GM12878 (cell line): ENCODE measurements at places on chromosomes 7 and 10. TPM values are rescaled to one million over a fixed set of nuclear protein-coding genes. Genes with fewer than 3 reads are reported as not detected.
A peak's percentile ranks its signal among the peaks of the same experiment; 100 is the strongest.

Gene EN2
- polyA plus RNA-seq = not detected in 2 replicates

Gene CHCHD3
- 174 and 190 TPM in 2 replicates for polyA plus RNA-seq

Gene RFC2
- 141 and 145 TPM in 2 replicates for polyA plus RNA-seq

Gene TMEM178B
- 0.13 TPM in 1 of 2 replicates, not detected in the other for polyA plus RNA-seq

Gene CCDC136
- 0.94 and 1.2 TPM in 2 replicates for polyA plus RNA-seq

Gene GNGT1
- polyA plus RNA-seq = not detected in 2 replicates

- no peak overlapping the region for H3K27ac ChIP-seq
- no peaks in the 10 kb centered on the region for H3K27me3 ChIP-seq
- no peak overlapping the region for H3K4me3 ChIP-seq
- H3K36me3 ChIP-seq = no peaks in the 10 kb centered on the region
- DNase-seq = no peak
- H3K4me1 ChIP-seq = no peaks in the 10 kb centered on the region
Measured at GRCh38 chr10:105981679-105982078, 1182.8 kb downstream of the SORCS1 start.

GRCh38 chr7:75931680-75932079, 16.7 kb downstream of the POR start:
- no peaks in the 10 kb centered on the region; the same call in 1 of the 2 replicates for H3K36me3 ChIP-seq
- H3K4me3 ChIP-seq = no peak overlapping the region
- no peak overlapping the region for H3K27ac ChIP-seq
- no peak for DNase-seq
- H3K27me3 ChIP-seq = no peaks in the 10 kb centered on the region

- peak overlapping the region; percentile 66 for H3K4me3 ChIP-seq
- peaks cover 4% of the 10 kb centered on the region; the same call in 1 of the 2 replicates for H3K27me3 ChIP-seq
- H3K27ac ChIP-seq = no peak overlapping the region; the same call in none of the 2 replicates
- H3K36me3 ChIP-seq = no peaks in the 10 kb centered on the region
Measured at GRCh38 chr7:120856621-120857352, 1.2 kb downstream of the TSPAN12 start.

- no peaks in the 10 kb centered on the region for H3K4me1 ChIP-seq
- no peak for DNase-seq
- H3K27ac ChIP-seq = no peak overlapping the region
- no peak overlapping the region for H3K4me3 ChIP-seq
- no peaks in the 10 kb centered on the region; the same call in 1 of the 2 replicates for H3K27me3 ChIP-seq
Measured at GRCh38 chr10:28806951-28807759, 129.8 kb downstream of the BAMBI start.

GRCh38 chr10:97805949-97806348, 34.1 kb upstream of the SFRP5 start:
- H3K4me3 ChIP-seq = no peak overlapping the region
- no peaks in the 10 kb centered on the region; the same call in 1 of the 2 replicates for H3K27me3 ChIP-seq
- no peak for DNase-seq

DNA sequence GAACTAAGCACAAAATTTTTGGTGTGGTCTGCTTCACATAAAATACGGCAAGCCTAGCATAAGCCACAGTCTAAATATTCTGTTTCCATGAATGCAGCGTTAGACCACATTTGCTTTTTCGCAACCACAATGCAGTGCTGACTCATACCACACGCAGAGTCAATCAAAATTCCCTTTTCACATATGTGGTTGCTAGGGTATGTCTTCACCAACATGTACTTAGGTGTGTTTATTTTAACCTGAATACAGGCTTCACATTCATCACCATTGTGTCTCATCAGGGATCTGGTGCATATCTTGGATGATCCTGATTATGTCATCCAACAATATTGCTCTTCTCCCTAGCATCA, 90.8 kb downstream of the CHN2 start:
- no peak overlapping the region for H3K4me3 ChIP-seq
- no peaks in the 10 kb centered on the region for H3K36me3 ChIP-seq
- H3K27me3 ChIP-seq = no peaks in the 10 kb centered on the region
- peak; percentile 55 for DNase-seq
- H3K27ac ChIP-seq = no peak overlapping the region

GRCh38 chr7:65239324-65239706, 134.3 kb upstream of the ZNF92 start:
- no peak for DNase-seq
- H3K4me1 ChIP-seq = no peaks in the 10 kb centered on the region
- H3K27me3 ChIP-seq = no peaks in the 10 kb centered on the region

- no peaks in the 10 kb centered on the region for H3K27me3 ChIP-seq
- H3K4me1 ChIP-seq = peaks cover 7% of the 10 kb centered on the region; the same call in 1 of the 2 replicates
- no peak overlapping the region for H3K27ac ChIP-seq
- DNase-seq = no peak
- H3K36me3 ChIP-seq = no peaks in the 10 kb centered on the region
- no peak overlapping the region for H3K4me3 ChIP-seq
Measured at GRCh38 chr7:77691892-77692491, 4.3 kb upstream of the RSBN1L start.

GRCh38 chr7:19011212-19011611, 106.2 kb downstream of the TWIST1 start:
- H3K27me3 ChIP-seq = no peaks in the 10 kb centered on the region
- no peaks in the 10 kb centered on the region for H3K36me3 ChIP-seq
- no peak for DNase-seq
- H3K4me3 ChIP-seq = no peak overlapping the region

DNA sequence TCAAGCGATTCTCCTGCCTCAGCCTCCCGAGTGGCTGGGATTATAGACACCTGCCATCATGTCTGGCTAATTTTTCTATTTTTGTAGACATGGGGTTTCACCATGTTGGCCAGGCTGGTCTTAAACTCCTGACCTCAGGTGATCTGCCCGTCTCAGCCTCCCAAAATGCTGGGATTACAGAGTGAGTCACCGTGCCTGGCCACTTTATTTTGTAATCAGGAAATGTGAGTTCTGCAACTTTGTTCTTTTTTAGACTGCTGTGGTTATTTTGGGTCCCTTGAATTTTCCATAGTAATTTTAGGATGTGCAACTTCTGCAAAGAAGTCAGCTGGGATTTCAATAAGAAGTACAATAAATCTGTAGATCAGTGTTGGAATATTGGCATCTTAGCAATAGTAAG, 96.8 kb downstream of the CYTH3 start:
- H3K36me3 ChIP-seq = peaks cover 4% of the 10 kb centered on the region; the same call in 1 of the 2 replicates
- no peak overlapping the region for H3K27ac ChIP-seq
- no peaks in the 10 kb centered on the region for H3K27me3 ChIP-seq
- no peaks in the 10 kb centered on the region for H3K4me1 ChIP-seq

DNA sequence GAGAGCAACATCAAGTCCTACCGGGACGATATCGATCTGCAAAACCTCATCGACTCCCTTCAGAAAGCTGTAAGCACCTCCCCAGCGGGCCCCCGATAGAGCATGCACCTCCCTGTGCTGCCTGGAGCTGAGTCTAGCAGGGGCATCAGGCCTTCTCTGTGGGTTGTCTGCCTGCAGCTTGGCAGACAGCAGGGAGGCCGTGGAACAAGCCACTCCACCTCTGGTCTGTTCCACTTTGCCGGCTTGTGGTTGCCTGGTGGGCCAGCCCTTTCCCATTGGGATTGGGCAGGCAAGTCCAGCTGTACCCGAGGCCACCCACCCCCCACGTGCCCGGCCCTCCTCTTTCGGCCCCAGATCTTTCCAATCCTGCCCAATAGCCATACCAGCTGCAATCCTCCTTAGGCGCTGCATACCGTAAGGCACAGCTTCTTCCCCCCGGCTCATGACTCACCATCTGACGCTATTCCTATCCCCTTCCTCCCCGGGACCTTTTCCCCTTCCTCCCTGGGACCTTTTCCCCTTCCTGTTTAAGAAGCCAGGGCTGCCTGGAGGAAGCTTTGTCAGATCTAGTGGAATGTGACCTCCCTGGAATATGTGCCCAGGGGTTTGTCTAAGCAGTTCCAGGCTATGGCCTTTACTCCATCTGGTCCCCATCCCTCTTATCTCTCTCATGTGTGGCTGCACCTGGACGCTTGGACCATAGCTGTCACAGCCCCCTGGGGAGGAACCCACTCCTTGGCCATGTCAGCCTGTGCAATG, 28.1 kb upstream of the SH2D4B start:
- no peaks in the 10 kb centered on the region for H3K27me3 ChIP-seq
- H3K4me3 ChIP-seq = no peak overlapping the region
- H3K27ac ChIP-seq = no peak overlapping the region
- DNase-seq = no peak
- H3K36me3 ChIP-seq = peaks cover 38% of the 10 kb centered on the region
- H3K4me1 ChIP-seq = no peaks in the 10 kb centered on the region

DNA sequence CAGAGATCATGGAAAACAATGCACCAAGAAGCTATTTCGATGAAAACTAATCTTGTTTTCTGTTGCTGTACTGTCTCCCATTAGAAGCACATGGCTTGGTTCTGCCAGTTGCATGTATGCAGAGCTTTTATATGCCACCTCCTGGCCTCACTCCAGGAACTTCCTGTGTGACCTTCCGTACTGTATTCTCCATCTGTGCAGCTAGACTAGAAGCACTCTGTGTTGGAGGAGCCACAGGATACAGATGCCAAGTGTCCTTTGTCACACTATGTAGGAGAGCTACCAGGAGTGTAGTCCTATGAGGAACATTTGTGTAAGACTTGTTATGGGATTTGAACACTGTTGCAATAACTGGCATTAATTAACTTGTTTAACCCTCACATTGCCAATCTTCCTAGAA, 503.5 kb upstream of the TPK1 start:
- H3K36me3 ChIP-seq = no peaks in the 10 kb centered on the region
- no peak overlapping the region for H3K27ac ChIP-seq
- H3K4me1 ChIP-seq = no peaks in the 10 kb centered on the region
